Left renal pelvis (tissue), 4 donors: ENCODE measurements at places on chromosomes 16 and 17. TPM values are rescaled to one million over a fixed set of nuclear protein-coding genes. Genes with fewer than 3 reads are reported as not detected.

YBX2 gene
- polyA plus RNA-seq: 2.9 TPM

DNA sequence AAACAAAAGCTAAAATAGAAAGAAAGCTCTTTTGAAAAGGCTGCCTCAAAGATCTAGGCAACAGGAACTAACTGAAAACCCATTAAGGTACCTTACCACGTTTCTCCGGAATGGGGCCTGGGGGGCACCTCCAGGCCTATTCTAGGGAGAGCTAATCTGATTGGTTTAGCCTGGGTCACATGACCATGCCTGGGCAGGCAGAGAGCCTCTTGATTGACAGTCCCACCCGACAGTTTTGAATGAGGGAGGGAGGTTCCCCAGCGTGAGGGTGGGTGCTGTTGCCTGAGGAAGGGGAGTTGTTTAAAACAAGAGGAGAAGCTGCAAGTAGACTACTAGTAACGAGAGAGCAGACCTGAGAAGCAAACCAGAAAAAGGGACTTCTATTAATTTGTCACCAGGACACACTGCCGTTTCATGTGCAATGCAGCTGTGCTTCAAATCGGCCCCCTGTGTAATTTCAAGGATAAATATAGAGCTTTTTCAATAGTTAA is 143.4 kb upstream of the HS3ST2 start:
- DNase-seq: no peak

- no peak for DNase-seq
Observed at GRCh38 chr17:49994085-49995054, 654 bp downstream of the DLX3 start.

GRCh38 chr17:60604686-60605334 is 4.8 kb downstream of the PPM1D start:
- no peak for DNase-seq
